Amygdala (tissue), 56 donors: ENCODE measurements at places on chromosomes 11 and 22.

GRCh38 chr11:20056950-20057943 lies 103.0 kb downstream of the DBX1 start:
- no peak for DNase-seq

- DNase-seq: no peak
Measured at GRCh38 chr11:60085909-60086308, 2.6 kb upstream of the MS4A2 start.

DNA sequence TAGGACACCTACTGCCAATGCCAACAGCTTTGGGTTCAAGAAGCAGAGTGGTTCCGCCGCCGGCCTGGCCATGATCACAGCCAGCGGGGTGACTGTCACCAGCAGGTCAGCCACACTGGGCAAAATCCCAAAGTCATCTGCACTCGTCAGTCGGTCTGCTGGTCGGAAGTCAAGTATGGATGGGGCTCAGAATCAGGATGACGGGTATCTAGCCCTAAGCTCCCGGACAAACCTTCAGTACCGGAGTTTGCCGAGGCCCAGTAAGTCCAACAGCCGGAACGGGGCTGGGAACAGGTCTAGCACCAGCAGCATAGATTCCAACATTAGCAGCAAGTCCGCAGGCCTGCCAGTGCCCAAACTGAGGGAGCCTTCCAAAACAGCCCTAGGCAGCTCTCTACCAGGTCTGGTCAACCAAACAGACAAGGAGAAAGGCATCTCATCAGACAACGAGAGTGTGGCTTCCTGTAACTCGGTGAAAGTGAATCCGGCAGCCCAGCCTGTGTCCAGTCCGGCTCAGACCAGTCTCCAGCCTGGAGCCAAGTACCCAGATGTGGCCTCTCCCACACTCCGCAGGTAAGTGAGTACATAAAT lies 115.1 kb downstream of the DBX1 start:
- DNase-seq: no peak

GRCh38 chr11:55942785-55943392 lies 6.7 kb upstream of the OR5I1 start:
- no peak for DNase-seq

DNA sequence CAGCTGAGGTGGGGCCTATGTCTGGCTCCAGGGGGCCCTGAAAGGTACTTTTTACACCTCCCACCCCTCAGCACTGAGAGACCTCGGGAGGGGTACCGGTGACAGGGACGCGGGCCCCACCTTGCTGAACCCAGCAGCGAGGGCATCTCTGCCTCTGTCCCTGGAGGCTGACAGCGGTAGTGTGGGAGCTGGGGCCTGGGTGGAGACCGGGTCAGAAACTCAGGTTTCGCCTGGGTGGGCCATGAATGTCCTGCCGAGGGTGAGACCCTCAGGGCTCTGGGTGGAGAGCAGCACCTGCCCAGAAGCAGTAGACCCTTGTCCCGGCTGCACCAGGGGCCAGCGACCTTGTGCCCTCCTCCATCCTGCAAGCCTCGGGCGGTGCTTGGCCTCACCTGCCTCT lies 22.2 kb downstream of the PTDSS2 start:
- no peak for DNase-seq

DNA sequence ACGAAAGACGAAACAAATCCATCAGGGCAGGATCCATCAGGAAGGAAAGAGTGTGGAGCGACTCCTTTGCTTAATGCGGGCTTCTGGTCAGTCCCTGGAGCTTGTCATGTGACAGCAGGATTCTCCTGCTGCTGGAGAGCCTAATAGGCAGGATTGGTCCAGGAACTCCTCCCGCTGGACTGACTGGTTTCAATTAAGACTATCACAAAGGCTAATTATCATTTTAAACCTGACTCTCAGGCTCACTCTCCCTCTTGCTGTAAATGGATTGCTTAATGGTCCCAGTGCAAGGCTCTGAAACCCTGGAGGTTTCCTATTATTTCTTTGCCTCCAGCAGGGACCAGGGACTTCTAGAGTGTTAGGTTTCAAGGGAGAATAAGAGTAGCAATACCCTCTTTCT lies 493.8 kb downstream of the NTM start:
- no peak for DNase-seq

DNA sequence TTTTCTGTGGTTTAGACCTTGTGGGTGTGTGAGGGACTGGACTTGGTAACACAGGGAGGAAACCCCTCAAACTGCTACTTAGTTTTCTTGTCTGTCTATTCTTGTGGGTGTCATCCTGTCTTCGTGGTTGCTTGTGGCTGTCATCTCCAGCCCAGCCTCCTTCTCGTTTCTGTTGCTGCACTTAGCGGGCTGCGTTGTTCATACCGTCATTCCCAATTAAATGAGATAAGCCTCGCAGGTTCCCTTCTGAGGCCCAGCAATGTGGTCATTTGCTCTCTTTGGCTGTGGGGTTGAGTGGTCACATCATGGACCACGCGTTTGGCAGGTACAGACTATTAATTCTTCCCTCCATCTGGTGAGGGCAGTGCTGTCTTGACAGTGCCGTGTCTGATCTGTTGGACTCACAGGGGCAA lies 18.8 kb downstream of the PANX1 start:
- no peak for DNase-seq

- DNase-seq: no peak
Measured at GRCh38 chr11:134026655-134027343, 42.1 kb upstream of the JAM3 start.

DNA sequence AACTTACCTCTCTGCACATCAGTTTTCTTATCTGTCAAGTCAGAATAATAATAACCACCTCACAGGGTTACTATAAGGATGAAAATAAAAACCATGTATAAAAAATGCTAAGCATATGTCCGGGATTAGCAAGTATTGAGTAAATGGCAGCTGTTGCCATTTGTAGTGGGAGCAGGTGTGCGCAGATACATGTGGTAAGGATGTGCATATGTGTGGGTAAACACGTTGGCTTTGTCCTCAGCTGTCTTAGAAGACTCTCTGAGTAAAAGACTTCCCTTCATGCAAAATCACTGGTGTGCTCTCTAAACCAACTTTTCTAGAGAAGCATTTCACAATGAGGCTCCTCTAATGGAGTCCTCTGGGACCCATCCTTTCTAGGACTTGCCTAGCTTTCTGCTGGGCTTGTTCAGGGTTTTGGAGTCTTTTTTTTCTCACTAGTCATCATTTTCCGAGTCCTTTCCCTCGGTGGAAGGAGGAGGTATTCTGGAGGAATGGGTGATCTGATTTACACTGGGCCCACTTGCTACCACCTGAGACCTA lies 62.4 kb downstream of the NELL1 start:
- DNase-seq: no peak

DNA sequence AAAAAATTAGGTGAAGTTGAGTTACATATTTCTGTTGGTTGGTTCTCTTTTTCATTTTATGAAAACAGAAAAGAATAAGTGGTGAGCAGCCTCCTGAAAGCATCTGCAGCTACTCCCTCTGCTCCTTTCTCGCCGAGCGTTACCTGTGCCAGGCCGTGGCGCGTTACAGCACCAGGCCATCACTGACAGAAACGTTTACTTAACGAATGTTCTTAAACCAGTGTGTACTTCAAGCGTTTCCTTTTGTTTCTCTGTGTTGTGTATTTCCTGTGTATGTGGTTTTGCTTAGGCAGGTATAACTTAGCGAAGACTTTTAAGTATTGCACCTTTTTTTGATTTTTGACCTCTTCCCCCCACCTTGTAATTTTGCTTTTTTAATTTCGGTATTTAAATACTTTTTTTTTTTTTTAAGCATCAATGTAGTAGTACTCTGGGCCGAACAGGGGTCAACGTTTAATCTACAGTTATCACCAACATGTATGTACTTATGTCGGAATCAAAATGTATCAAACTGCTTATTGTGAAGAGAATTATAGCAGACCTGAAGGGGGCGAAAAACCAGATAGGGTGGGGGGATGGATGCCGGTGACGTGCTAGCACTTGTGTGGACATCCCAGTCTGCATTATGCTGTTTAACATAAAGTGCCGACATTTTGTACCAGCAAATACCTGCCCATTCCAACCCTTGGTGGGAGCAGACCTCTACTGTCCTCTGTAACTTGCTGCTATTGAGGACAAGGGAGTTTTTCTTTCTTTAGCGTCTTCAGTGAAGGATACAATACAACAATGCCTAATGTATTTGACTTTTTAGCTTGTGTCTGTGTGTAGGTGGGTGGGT lies 21.6 kb upstream of the ADSL start:
- no peak for DNase-seq

DNA sequence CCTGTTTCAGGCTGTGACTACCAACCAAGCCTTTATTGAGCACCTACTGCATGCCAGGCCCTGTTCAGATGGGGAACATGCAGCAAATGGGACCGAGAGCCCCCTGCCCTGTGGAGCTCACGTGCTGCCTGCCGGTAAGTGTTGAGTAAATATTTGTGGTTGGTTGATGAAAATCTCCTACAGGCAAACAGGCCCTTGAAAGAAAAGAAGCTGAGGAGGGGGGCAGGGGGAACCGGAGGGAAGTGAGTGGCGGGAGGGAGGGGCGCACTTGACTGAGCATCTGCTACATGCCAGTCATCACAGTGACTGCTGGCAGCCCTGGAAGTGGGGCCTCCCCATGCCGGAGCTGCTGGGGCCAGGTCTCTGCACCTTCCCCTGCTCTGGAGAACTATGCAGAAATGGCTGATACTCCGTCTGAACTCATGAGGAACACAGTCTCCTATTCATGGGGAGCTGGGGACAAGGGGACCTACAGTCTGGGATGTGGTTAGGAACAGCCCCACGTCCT lies 34.2 kb downstream of the MACROD1 start:
- DNase-seq: no peak

DNA sequence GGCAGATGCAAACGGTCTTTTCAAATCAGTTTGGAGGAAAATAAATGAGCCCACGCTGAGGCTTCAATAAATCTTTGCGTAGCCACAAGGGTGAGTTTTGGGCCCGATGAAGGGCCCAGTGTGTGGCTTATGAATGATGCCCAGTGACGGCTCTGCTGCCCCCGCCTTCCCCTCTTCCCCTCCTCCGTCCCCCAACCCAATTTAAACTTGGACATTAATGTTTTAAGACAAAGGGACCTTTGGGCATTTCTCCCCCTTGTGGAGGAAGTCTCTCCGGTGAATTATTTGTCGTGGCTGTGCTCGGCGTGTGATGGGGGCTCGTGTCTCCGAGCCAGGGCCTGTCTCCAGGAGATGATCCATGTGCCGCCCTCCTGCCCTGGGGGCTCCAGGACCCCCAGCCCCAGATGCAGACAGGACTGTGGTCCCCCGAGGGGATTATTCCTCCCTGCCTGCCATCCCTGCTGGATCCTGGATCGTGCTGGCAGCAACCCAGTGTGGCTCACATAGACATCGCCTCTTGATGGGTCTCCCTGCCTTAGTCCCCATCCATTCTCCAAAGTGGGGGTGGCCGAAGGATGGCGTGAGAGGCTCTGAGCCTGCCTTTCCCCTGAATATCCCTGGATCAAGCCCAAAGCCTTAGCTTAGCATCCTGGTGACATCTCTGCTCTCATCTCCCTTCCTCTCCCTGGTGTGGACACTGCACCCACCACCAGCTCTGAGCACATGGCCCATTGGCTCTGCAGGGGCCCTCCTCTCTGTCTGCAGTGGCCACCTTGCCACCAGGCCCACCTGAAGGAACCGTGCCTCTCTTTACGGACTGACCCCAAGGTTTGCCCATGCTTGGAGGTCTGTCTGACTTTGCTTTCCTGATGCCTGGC lies 56.4 kb downstream of the SMIM38 start:
- no peak for DNase-seq

DNA sequence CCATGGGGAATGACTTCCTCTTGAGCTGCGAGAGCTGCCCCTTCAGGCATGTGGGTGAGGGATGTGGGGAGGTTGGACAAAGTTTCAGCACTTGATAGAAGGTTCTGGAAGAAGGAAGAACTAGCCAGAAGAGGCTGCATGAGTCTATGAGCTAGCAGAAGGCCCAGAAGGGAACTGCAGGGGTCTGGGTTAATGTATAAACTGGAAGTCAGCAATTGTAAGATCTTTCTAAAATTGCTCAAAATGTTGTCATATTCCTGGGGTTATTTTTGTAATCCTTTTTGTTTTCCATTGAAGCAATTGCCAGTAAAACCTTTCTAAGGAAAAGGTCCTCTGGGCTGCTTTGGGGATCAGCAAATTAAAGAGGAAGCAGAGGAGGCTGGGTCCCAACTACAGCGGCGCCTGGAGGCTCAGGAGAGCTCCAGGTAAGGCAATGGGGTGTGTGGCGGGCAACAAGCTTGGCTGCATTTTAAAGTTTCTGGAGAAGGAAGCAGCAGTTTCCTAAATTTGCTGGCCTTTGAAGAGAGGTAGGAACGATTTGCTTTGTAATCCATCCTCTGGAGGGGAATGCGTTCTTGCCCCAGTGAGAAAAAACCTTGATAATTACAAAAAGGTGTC lies 29.2 kb downstream of the ADAMTS15 start:
- DNase-seq: no peak

GRCh38 chr11:17434108-17434507 lies 42.5 kb downstream of the ABCC8 start:
- DNase-seq: no peak
